ENCODE measurements at places on chromosomes 4 and X.

DNA sequence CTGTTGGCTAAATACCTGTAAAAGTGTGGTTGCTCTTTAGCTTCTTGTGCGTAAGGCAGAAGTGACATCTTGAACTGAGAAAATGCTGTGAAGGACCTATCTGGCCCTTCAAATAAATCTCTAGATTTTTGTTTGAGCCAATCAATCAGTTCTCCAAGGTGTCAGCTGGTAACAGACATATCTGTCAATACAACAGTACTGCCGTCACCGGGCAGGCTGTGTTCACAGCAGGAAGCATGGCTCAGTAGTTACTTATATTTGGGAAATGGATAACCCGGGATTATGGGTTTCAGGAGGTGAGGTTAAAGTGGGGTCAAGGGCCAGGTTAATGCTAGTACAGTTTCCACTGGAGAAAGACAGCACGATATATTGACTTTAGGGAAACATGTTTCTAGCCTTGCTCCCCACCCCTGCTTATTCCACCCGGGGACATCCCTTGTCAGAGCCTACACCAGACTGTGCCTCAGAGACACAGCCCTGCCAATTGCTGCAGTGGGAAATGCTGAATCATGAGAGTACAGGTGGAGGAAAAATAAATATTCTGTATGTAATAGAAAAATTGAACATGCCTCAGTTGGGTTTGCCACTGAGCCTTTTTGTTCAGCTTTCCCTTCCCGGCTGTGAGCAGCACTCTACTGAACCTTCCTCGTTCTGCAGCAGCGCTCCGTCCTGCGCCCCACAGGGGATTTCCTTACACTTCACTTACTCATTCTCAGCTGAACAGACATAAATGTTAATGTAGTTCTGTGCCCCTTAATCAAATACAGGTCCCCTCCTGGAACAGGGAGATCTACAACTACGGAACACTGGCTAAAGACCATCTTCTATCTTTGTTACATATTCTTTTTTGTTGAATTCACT is 121.1 kb downstream of the MGST2 start:
- DNase-seq = no peak

DNA sequence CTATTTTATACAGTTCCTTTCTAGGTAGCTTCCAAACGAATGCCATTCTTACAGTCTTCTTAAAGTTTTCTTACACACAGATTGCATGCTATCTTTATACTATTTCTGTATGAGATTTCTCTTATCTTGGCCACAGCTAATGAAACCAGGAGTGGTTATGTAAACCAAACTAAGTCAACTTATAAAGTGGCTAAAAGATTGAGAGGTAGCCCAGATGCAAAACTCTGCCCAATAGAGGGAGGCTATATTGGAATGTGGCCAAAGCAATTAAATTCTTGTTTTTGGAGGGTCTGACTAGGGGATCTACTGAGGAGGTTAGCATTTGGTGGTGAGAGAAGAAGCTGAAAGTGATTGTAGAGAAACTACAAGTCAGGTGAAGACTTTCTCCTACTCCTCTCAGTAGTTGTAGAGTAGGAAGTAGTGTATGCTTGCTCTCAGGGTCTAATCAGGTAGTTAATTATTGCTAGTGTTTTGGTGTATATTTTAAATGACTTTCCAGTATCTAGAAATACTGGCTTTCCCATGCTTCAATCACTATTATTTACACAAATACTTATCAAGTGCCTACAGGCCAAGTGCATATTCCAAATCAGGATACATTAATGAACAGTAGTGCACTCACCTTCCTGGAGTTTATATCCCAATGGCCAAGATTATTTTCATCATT is 104.2 kb upstream of the HPGD start:
- no peak for DNase-seq

GRCh38 chr4:2079926-2080325 is 20.8 kb downstream of the NAT8L start:
- DNase-seq = no peak

- DNase-seq = no peak
Measured at GRCh38 chr4:168177546-168178149, 85.3 kb downstream of the ANXA10 start.

GRCh38 chr4:126899331-126899801 is 733.4 kb upstream of the INTU start:
- DNase-seq = no peak

DNA sequence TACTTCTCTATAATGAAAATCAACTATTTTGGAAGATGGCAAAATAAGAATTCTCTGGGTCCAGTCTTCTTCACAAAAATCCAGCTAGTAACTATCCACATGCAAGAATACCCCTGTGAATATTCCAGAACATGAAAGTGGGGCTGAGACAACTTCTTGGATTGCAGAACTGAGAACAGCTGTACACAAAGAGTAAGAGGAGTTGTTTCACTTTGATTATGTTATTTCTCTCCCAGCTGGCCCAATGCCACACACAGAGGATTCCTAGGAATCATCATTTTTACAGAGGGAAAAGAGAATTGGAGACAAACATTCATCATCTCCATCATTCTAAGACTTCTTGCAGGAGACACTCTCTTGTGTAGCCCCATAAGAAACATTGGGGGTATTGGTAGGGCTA is 782.2 kb upstream of the LCORL start:
- no peak for DNase-seq

DNA sequence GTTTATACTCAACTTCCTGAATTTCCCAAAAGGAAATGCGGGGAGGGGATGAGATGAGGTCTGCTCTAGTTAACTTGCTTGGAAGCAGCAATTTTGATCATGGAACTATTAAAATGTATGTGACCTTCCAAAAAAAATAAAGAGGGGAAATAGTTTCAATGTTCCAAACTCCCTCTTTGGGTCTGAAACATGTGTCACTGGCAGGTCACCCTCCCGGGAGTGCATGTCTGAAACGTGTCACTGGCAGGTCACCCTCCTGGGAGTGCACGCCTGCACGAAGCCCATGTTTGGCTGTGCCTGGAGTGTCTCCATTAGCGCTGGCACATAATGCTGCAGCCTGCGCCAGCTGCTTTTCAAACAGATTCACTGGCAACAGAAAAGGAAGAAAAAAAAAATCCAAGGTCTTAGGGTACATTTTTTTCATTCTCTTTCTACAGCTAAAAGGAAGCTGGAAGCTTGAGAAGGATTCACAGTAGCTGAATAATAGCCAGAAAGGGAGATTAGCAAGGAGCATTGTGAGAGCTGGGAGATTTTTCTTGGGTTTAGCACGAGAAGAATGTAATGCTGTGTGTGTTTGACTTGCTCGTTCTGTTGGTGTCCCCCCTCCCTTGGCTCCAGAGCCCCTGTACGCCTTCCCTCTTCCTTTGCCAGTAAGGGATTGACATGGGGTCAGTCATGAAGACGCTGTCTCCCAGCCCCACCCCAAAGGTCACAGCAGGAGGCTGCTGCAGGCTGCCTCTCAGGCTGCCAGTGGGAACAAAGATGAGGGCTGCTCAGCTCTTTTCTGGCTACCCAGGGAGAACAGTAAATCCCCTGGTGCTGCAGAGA is 39.2 kb upstream of the TLR3 start:
- no peak for DNase-seq

DNA sequence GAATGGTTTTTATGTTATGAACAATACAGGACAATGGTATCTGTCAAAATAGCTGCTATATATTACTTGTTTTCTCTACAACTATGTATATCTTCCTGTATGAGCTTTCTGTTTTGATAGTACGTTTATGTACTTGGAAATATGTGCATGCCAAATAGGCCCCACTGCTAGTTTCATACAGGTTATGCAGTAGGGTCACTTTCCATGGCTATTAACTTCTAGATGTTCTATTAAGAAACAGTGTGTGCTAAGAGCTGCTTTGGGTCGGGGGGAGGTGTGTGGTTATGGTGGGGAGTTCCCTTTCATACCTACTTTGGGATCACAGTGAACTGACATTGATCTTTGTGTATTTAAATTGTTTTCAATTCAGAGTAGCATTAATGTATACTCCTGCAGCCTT is 30.9 kb downstream of the RBPJ start:
- DNase-seq = no peak

DNA sequence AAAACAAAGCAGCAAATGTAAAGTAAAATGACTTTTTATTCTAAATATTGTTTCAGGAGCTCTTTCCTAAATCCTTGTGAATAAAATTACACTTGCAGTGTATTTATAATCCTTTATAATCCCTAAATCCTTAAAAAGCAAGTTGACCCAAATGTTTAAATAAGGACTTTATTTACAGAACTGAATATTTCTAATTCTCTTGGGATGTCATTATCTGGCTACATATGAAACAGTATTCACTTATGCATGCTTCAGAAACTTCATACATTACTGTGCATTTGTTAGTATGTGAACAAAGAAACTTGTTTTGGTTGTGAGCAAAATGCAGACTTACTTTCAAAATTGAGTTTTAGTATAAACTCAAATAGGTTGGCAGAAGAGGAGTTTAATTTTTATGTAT is 49.2 kb downstream of the PTTG2 start:
- no peak for DNase-seq

DNA sequence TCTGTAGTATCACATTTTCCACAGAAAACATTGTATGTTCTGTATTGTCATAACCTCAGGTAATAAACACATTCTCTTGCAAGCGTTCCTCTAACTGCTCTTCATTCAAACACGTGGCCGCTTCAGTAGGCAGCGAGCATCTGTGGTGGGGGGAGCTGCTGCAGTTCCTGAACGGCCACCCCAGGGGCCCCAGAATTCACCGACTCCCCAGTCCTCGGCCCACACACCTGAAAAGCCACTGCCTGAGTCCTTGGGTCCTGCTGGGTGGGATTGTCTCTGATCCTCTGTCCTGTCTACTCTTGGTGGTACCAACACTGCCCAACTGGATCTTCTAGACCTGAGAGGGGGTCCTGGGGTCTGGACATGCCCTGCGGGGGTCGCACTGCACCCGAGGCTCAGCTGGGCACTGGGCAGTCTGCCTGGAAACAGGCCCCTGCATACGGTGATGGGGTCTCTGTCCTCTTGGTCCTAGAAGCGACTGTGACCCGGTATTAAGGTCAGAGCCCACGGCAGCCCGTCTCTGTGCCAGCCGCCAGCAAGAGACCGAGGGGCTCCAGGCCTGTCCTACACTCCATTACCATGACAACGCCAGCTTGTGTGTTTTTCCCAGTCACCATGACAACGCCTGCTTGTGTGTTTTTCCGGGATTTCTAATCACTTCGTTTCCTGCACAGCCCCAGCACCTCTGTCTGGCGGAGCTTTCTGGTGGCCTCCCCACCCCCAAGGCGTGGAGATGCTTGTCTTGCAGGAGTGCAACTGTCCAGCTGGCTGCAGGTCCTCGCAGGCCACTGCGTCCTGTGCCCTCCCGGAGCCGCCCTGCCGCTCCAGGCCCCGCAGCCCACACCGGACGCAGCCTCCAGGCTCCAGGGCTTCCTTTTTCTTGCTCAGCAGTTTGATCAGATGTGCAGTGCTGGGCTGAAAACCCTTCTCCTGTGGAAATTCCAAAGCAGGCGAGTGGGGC is 16.0 kb downstream of the CTBP1 start:
- DNase-seq = no peak

DNA sequence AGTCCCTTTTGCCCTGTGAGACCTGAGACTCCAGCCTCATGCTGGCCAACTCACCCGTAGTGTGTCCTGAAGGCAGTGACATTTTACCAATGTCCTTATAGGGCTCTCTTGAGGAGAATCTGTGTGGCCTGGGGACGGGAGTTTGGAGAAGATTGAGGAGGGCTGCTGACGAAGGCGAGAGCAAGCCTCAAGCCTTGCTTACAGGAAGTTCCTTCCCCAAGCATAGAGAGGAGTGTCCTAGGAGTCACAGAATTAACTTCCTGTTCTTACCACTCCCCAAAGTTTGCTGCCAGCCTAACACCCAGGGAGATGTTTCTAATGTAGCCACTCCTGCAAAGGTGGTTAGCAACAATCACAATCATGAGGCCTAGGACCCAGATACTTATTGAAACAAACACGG is at the start of gene NXF3:
NXF3 (minus strand) TSS at position 202 of the 400 bp plus-strand sequence; CDS start at position 82, 120 bp downstream.
- no peak for DNase-seq

GRCh38 chr4:170691168-170691567 is 601.4 kb upstream of the AADAT start:
- no peak for DNase-seq

GRCh38 chr4:40976343-40976742 is 226.6 kb downstream of the NSUN7 start:
- DNase-seq = no peak

- DNase-seq = no peak
Measured at GRCh38 chr4:5052204-5052702, 973 bp downstream of the STK32B start.

GRCh38 chr4:48027653-48028052 is 11.1 kb downstream of the NIPAL1 start:
- no peak for DNase-seq

Data from stimulated activated CD8-positive, alpha-beta memory T cell treated with anti-CD3 and anti-CD28 coated beads, Interleukin-2, amount 100 ng/mL, for 1 hour (primary cell).